Activated T-helper 1 cell treated with anti-CD3 and anti-CD28 coated beads, Interleukin-12 subunit alpha, Interleukin-12 subunit beta, Interleukin-2, Interleukin-4 antibody, amounts not matched to agents 30 ng/mL and 10 ng/mL and 1 ng/mL, durations not matched to agents 14 hours and 24 hours and 36 hours (primary cell): ENCODE measurements at places on chromosomes 16 and 17. TPM values are rescaled to one million over a fixed set of nuclear protein-coding genes. Genes with fewer than 3 reads are reported as not detected.

RPTOR gene
- total RNA-seq: 63.5 and 66.7 TPM in 2 replicates

GRCh38 chr17:27741361-27741861, 58.9 kb downstream of the NOS2 start:
- no peak for DNase-seq

GRCh38 chr17:70276906-70277305, 107.6 kb downstream of the KCNJ2 start:
- no peak for DNase-seq

GH2 gene
- total RNA-seq: not detected in 2 replicates

- DNase-seq: no peak
Measured at GRCh38 chr16:31508706-31509195, 560 bp upstream of the RUSF1 start.
